ENCODE measurements at places on chromosomes 3 and 15.

- DNase-seq: no peak
These were observed 10.1 kb downstream of the VPS13C start for GRCh38 chr15:62050115-62050514.

DNA sequence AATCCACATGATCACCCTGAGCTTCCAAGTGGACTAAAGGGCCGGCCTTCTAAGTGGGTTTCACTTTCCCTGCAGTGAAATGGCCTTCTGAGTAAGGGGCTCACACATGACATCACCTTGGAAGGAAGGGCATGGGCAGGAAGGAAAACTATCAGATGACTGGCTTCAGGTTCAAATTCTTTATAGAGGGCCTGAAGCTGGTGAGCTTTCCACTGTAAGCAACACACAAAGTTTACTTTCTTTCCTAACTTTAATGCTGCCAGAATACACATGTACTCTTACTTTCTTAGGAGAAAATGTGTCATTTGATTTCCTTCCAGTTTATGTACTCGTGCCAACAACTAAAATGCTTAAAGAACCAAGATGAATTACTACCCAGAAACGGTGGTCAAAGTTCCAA is 475.6 kb downstream of the FOXP1 start:
- DNase-seq: no peak

DNA sequence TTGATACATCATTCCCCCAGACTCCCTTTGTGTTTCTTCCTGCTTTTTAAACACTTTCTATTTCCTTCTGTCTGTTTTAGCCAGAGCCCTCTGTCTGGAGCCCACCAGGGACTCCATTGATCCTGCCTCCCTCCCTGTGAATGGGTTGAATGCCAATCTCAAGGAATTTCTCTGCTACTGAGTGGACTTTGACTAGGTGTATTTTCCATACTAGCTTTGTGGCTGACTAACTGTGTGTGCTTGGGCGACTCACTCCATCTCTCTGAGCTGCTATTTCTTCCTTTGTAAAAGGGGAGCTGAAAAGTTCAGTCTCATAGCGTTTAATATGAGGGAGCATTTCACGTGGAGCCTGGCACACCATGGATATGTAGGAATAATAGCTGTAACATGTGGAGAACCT is 98.8 kb downstream of the EEFSEC start:
- DNase-seq: no peak

GRCh38 chr15:80999623-81000036 is 1.1 kb upstream of the TLNRD1 start:
- DNase-seq: no peak

DNA sequence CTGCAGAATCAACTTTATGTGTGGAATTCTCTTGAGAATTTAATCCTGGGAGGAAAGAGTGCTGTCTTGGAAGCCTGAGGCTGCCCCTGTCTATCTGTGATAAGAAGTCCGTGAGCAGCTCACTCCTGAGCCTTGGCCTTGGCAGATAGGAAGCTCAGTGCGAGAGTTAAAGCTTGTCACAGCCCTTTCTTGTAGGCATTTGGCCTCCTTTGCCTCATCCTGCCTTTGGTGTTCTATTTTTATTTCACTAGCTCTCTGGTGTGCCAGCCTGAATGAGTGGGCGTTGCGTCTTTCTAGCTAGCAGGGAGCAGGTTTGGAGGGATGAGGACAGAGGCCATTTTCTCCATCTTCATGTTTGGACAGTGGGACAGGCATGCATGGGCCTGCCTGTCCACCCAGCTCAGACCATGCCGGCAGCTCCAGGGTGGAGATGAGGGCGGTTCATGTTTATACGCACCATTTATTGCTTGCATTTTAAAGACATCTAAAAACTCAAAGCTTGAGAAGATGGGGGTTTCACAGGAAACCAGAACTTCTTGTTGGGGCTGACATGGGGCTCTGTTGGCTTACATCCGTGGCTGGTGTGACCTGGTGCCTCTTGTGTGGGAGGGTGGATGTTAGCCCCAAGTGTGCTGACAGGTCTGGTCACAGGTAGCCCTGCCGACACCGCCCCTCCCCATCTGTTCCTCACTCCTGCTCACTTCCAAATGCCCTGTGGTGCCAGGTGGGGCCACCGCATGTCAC is 29.8 kb downstream of the IRAK2 start:
- DNase-seq: no peak

DNA sequence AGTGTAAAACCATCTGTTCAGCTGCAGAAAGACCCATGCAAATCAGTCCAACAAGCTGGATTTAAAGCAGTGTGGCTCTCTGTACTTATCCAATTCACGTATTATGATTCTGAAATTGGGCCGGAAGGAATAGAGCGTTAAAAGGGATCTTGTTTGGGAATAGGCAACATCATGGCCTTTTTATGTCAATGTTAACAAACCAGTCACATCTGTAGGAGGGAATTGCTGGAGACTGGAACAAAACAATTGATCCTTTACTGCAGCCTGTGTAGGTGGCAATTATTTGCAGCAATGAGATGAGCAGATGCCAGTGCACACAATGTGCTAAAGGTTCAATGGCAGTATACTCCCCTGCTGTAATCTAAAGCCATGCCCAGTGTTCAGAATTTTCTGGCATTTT is 887.4 kb upstream of the ROBO1 start:
- no peak for DNase-seq

GRCh38 chr15:31398677-31399301 is 72.2 kb downstream of the KLF13 start:
- DNase-seq: no peak

- no peak for DNase-seq
These were observed 322.8 kb downstream of the RAP2B start for GRCh38 chr3:153484842-153485241.

GRCh38 chr15:80059786-80060355 is 395 bp downstream of the ZFAND6 start:
- DNase-seq: no peak

DNA sequence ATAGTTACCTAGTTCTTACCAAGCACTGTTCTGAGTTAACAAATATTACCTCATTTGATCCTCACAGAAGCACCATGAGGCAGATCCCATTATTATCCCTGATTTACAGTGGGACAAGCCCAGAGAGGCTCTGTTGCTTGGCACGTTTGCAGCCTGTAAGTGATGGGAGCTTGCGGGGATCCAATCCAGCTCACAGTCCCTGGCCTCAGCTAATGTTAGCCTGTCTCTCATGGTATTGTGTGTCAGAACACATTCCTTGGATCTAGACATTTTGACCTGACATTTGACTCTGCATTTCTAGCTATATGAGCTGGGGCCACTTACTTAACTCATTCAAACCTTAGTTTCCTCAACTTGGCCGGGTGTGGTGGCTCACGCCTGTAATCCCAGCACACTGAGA is 246.9 kb upstream of the LRTM1 start:
- no peak for DNase-seq

DNA sequence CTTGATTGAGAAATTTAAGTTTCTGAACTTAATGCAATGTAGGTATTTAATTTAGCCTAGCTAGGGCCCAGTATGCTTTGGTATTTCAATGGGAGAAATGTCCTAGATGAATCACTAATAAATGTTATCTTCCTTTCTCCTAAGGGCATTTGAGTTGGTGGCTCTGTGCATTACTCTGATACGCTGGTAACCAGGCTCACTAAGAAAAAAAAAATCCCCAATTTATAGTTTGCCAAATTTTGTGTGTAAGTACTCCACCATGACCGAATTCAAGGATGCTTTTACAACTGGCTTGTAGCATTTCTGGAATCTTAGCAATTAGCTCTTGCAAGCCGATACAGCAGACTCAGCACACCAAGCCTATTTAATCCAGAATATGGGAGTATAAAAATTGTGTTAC is 94.6 kb upstream of the LPP start:
- no peak for DNase-seq

GRCh38 chr3:6066397-6066796 is 794.5 kb upstream of the GRM7 start:
- no peak for DNase-seq

DNA sequence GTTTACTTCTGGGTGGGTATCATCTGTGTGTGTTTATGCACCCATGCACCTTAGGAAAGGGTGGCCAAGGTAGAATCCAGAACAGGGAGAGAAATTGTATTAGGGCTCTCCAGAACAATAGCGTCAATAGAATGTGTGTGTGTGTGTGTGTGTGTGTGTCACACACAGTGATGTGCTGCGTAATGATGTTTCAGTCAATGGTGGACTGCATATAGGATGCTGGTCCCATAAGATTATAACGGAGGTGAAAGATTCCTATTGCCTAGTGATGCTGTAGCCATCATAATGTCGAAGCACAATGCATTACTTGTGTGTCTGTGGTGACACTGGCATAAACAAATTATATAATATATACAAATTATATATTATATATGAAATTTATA is 69.3 kb upstream of the PRR23C start:
- no peak for DNase-seq

DNA sequence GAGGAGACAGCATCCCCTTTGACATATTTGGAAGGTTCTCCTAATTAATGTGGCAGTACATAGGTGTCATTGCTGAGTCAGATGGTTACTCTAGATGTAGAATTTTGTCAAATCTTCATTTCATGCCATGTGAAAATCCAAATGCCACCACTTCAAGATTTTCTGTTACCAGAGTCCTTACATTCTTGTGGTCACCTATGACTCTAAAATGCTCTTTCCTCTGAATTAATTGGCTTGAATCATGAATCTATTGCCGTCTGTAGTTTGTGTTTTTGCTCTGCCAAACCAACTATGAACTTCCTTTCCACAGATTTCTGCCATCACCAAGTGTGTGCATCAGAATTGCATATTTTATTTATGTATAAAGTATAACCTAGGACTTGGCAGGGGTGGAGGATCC is 269.4 kb upstream of the ZPLD1 start:
- DNase-seq: no peak

- DNase-seq: no peak
These were observed 275.7 kb upstream of the NAALADL2 start for GRCh38 chr3:174583396-174583795.

DNA sequence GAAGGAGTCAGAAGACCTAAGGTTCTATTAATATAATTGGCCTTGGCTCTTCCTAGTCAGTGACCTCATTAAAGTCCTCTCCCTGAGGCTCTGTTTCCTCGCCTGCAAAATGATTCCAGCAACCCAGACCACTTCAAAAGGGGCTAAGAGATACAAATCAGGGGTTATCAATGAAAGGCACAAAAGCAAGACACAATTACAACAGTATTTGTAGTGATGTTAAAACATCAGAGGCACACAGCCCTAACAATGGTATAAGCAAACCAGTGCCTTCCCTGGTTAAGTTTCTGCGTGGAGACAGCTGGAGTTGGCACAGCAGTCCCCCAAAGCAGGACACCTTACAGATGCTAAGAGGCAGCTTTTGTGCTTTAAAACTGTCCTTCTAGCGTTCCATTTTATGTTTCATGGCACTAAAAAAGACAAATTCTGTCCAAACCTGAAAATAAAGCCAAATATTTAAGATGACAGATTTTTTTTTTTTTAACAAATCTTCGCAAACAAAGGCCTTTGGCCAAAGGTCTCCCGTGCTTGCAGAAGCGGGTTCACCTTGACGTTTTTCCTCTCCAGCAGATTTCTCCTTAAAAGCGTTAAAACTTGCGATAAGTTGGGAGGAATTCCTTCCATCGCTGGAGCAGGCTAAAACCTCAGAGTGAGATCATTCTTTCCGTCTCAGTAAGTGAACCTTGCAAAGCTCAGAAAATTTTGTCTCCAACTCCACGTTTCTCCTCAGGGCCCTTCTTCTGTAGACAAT is 999 bp downstream of the ZNF280D start:
- DNase-seq: no peak

- no peak for DNase-seq
These were observed 53.6 kb downstream of the FEZF2 start for GRCh38 chr3:62319570-62320243.

DNA sequence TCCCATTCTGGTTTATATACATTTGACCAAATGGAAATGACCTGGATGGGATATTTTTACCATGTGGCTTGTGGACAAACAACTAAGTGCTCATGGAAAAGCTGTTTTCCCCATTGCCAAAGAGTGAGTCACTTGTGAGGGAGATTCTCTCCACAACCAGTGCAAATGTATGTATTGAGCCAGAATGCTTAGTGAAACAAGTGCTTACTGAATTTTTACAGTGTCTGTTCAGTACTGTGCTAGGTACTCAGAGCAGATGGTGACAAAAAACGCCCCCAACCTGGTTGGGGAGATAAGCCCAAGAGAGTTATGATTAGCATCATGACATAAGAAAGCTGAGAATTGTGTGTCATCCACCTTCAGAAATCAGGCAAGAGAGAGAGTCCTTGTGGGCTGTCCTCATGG is 2.3 kb downstream of the CHP1 start:
- DNase-seq: no peak

GRCh38 chr3:154642145-154642544 is 212.2 kb upstream of the GPR149 start:
- DNase-seq: no peak

GRCh38 chr3:197753263-197753662 is 3.6 kb downstream of the FYTTD1 start:
- DNase-seq: no peak

DNA sequence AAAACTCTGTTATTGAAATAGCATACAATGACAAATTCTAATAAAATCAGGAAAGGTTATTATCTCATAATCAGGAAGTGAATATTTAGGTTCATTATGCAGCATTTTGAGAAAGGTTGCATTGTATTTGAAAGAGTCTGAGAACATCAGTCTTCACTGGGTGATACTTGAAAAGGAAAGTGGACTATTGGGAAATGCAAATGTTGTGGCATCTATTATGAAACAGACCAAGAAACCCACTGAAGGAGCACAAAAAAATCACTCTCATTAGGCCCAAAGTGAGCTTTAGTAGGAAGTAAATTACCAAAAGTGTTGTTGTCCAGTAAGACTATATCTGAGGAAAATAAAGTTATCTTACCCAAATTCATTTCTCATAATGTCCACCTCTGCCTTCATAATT is 90.8 kb downstream of the ZPLD1 start:
- no peak for DNase-seq

DNA sequence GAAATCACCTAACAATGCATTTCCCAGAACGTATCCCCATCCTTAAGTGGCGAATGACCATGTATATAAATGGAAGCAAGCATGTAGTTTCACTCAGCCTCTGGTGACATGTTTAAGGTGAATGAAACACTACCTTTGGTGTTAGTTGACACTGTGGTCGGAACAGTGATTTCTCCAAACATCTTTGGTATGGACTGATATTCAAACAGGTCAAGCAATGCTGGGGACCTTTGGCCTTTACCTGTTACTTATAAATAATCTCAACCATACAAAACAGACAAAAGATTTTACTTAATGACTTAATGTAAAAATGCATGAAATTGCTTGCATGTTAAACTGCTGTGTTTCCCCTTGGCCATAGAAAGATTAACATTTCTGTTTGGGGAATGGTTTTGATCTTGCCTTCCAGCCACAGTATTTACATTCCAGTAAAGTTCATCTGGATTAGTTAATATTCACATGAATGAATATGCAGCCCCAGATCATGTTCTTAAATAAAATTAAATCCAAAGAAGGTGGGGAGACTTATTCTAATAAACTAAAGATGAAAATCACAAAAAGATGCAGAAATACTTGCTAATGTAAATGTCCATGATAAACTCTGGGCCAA is 74.4 kb upstream of the HES1 start:
- no peak for DNase-seq

- no peak for DNase-seq
These were observed 4.3 kb downstream of the BMF start for GRCh38 chr15:40104296-40104864.

- DNase-seq: no peak
These were observed 1.8 kb upstream of the CEP97 start for GRCh38 chr3:101722394-101723173.

- no peak for DNase-seq
These were observed 14.1 kb downstream of the LACTB start for GRCh38 chr15:63135804-63136203.

Measured in right lobe of liver (tissue), 6 donors.